Skin of body (tissue), 3 donors: ENCODE measurements at places on chromosomes 2 and 18. TPM values are rescaled to one million over a fixed set of nuclear protein-coding genes. Genes with fewer than 3 reads are reported as not detected.

SLC4A3 gene
- total RNA-seq, result 2.5 TPM

- DNase-seq, result no peak
Measured at GRCh38 chr2:176986487-176986886, 226.1 kb upstream of the HNRNPA3 start.

GRCh38 chr18:35755369-35755768 lies 173.8 kb downstream of the GALNT1 start:
- DNase-seq, result no peak

GRCh38 chr2:30704309-30705020 lies 102.8 kb downstream of the CAPN13 start:
- no peak for DNase-seq
